Activated T-helper 1 cell treated with anti-CD3 and anti-CD28 coated beads, Interleukin-12 subunit alpha, Interleukin-12 subunit beta, Interleukin-2, Interleukin-4 antibody, amounts not matched to agents 30 ng/mL and 10 ng/mL and 1 ng/mL, durations not matched to agents 14 hours and 24 hours and 36 hours (primary cell): ENCODE measurements at places on chromosomes 11 and 22. TPM values are rescaled to one million over a fixed set of nuclear protein-coding genes. Genes with fewer than 3 reads are reported as not detected.

DNA sequence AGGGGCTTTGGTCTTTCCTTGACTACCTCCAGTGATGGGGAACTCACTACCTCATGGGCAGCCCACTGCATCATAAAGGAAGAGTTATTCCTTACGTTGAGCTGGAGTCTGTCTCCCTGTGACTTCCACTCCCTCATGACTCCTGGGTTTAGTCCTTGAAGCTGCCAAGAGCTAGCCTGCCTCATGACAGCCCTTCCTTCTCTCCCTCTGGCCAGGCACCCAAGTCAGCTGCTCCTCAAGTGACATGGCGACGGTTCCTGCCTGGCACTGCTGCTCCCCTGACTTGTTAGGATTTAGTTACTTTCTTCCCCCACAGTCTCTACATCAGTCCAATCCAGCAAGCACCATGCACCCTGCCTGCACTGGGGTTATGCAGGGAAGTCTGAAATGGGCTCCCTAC is 196.1 kb upstream of the TBCEL start:
- H3K4me1 ChIP-seq = no peaks in the 10 kb centered on the region
- H3K4me3 ChIP-seq = no peak overlapping the region
- no peak overlapping the region for H3K27ac ChIP-seq
- no peak for DNase-seq
- no peaks in the 10 kb centered on the region for H3K36me3 ChIP-seq

GRCh38 chr22:39135092-39135896 is 17.2 kb downstream of the CBX7 start:
- no peaks in the 10 kb centered on the region for H3K36me3 ChIP-seq
- no peak overlapping the region for H3K4me3 ChIP-seq
- H3K27me3 ChIP-seq = peaks cover 2% of the 10 kb centered on the region
- H3K27ac ChIP-seq = no peak overlapping the region

- peaks cover 14% of the 10 kb centered on the region for H3K27me3 ChIP-seq
- no peaks in the 10 kb centered on the region for H3K36me3 ChIP-seq
- H3K27ac ChIP-seq = no peak overlapping the region
- DNase-seq = peak; percentile 22
- no peak overlapping the region for H3K4me3 ChIP-seq
- no peaks in the 10 kb centered on the region for H3K4me1 ChIP-seq
Measured at GRCh38 chr11:13772223-13773046, 104.0 kb downstream of the FAR1 start.

DNA sequence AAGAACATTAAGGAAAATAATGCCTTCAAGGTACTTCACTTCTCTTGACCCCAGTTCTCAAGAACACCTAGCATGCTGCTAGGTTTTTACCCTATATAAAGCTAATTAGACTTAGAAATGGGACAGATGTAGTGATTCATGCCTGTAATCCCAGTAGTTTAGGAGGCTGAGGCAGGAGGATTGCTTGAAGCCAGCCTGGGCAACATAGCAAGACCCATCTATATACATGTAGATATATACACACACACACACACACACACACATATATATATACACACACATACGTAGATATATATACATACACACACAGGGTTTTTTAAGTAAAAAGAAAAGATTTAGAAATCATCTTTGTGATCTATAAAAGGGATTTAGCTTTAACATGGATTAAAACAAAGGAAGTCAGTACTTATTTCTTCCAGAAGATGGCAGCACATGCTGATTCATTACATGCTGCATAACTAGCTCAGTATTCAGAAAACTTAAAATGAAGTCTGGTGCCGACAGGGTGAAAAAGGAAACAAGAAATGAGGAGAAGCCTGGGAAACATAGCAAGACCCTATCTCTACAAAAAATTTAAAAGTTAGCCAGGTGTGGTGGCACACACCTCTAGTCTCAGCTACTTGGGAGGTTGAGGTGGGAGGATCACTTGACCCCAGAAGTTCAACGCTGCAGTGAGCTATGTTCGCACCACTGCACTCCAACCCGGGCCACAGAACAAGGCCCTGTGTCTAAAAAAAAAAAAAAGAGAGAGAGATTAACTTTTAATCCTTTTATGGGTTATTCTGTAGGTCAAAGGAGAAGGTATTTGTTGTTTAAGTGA is 28.5 kb upstream of the RBX1 start:
- DNase-seq = peak; percentile 8
- H3K4me3 ChIP-seq = peak overlapping the region; percentile 4
- H3K27me3 ChIP-seq = no peaks in the 10 kb centered on the region

DNA sequence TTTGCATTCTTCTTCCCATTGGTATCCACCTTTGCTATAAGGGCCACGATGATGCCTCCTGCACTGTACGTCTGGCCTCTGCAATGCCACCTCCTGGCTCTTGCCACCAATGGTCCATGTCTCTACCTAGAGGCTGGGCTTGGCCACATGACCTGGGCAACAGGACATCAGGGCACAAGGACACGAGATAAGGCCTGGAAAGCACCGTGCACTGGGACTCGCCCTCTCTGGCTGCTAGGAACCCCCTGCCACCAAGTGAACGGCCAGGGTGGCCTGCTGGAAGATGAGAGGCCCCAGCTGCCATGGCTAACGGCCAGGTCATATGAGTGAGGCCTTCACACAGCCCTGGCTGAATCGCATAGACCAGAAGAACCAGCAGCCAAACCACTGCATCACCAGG is 87.4 kb downstream of the TRMU start:
- no peaks in the 10 kb centered on the region for H3K36me3 ChIP-seq
- no peak overlapping the region for H3K4me3 ChIP-seq
- H3K27ac ChIP-seq = no peak overlapping the region
- H3K4me1 ChIP-seq = no peaks in the 10 kb centered on the region

- H3K27ac ChIP-seq = no peak overlapping the region
- H3K4me1 ChIP-seq = no peaks in the 10 kb centered on the region
- no peak for DNase-seq
- H3K27me3 ChIP-seq = peaks cover 19% of the 10 kb centered on the region
Measured at GRCh38 chr11:113540416-113541330, 65.5 kb upstream of the DRD2 start.

GRCh38 chr11:2107521-2107920 is 31.7 kb downstream of the IGF2 start:
- no peaks in the 10 kb centered on the region for H3K36me3 ChIP-seq
- no peak for DNase-seq
- H3K27me3 ChIP-seq = peaks cover 3% of the 10 kb centered on the region
- no peak overlapping the region for H3K4me3 ChIP-seq
- H3K27ac ChIP-seq = no peak overlapping the region

GRCh38 chr22:24730864-24731263 is 43.7 kb downstream of the PIWIL3 start:
- H3K4me1 ChIP-seq = no peaks in the 10 kb centered on the region
- H3K27me3 ChIP-seq = peaks cover 10% of the 10 kb centered on the region
- H3K27ac ChIP-seq = no peak overlapping the region
- H3K4me3 ChIP-seq = no peak overlapping the region

GRCh38 chr11:11211186-11211585 is 141.9 kb downstream of the CSNK2A3 start:
- H3K4me1 ChIP-seq = no peaks in the 10 kb centered on the region
- H3K4me3 ChIP-seq = no peak overlapping the region
- H3K27me3 ChIP-seq = peaks cover 11% of the 10 kb centered on the region
- no peak for DNase-seq

DNA sequence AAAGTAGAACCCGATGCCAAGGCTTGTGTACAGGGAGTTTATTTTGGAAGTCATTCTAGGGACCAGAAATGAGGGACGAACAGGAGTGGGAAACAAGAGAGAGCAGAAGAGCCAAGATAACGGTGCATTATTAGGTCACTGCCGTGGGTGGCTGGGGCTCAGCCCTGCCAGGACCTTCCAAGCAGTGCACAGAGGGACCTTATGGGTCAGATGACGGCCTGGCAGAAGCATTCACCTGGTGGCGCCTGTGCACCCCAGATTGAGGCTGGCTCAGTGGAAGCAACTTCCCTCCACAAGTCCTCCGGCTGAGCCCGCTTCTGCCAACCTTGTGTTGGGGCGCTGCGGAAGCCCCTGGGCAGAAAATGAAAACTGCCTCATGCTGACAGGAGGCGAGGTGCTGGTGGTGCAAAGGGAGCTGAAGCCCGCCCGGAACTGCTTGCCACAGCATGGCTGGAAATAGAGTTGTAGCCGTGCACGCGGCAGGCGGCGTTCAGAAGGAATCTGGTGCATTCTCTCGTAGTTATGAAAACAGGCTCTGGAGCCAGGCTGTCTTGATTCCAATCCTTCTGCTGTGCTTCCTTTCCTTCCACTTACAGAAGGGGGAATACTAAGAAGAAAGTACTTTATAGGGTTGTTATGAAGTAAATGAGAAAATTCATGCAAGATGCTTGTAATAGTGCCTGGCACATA is 22.2 kb upstream of the TP53I11 start:
- H3K4me3 ChIP-seq = no peak overlapping the region
- peaks cover 4% of the 10 kb centered on the region for H3K4me1 ChIP-seq
- H3K27ac ChIP-seq = peak overlapping the region; percentile 53
- no peaks in the 10 kb centered on the region for H3K36me3 ChIP-seq

DNA sequence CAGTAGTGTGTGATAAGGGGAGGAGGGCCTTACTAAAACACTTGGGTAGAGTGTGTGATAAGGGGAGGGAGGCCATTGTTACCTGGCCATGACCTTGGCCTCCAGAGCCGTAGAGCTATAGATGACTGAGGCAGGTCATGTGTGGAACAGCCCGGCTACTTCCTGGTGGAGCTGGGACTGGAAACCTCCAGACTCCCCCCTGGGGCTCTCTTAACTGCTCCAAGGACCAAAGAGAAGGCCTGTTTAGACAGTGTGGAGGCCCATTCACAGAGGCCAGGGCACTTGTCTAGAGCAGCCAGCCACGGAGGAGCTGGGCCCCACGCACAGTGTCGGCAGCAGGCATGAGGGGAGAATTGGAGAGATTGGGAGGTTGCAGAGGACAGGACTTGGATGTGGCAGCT is 12.5 kb upstream of the MICALL1 start:
- no peaks in the 10 kb centered on the region for H3K27me3 ChIP-seq
- no peak for DNase-seq
- H3K36me3 ChIP-seq = peaks cover 11% of the 10 kb centered on the region

GRCh38 chr11:2781408-2782274 is 81.8 kb upstream of the KCNQ1OT1 start:
- H3K27me3 ChIP-seq = peaks cover 9% of the 10 kb centered on the region
- H3K27ac ChIP-seq = no peak overlapping the region
- no peak overlapping the region for H3K4me3 ChIP-seq
- no peak for DNase-seq

DNA sequence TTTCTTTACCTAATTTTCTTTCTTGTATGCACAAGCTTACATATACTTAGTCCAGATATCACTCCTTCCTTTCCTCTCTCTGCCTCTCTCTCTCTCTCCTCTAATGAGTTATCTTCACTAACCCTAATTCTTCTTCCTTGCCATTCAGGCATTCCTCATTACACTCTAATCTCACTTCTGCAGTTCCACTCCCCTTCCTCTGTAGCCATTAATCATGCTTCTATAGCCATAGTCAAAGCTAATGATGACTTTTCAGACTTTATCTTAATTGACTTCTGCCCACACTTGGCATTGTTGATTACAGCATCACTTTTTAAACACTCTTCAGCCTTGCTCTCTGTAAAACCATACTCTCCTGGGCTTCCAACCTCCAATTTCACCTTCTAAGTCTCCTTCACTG is 35.3 kb upstream of the SC5D start:
- no peak overlapping the region for H3K4me3 ChIP-seq
- DNase-seq = no peak
- no peak overlapping the region for H3K27ac ChIP-seq
- H3K36me3 ChIP-seq = no peaks in the 10 kb centered on the region
- H3K4me1 ChIP-seq = no peaks in the 10 kb centered on the region

GRCh38 chr11:2135648-2136201 is 3.5 kb downstream of the IGF2 start:
- no peak overlapping the region for H3K4me3 ChIP-seq
- no peaks in the 10 kb centered on the region for H3K36me3 ChIP-seq
- peaks cover 40% of the 10 kb centered on the region for H3K27me3 ChIP-seq
- no peak for DNase-seq
- H3K4me1 ChIP-seq = no peaks in the 10 kb centered on the region
- H3K27ac ChIP-seq = no peak overlapping the region

DNA sequence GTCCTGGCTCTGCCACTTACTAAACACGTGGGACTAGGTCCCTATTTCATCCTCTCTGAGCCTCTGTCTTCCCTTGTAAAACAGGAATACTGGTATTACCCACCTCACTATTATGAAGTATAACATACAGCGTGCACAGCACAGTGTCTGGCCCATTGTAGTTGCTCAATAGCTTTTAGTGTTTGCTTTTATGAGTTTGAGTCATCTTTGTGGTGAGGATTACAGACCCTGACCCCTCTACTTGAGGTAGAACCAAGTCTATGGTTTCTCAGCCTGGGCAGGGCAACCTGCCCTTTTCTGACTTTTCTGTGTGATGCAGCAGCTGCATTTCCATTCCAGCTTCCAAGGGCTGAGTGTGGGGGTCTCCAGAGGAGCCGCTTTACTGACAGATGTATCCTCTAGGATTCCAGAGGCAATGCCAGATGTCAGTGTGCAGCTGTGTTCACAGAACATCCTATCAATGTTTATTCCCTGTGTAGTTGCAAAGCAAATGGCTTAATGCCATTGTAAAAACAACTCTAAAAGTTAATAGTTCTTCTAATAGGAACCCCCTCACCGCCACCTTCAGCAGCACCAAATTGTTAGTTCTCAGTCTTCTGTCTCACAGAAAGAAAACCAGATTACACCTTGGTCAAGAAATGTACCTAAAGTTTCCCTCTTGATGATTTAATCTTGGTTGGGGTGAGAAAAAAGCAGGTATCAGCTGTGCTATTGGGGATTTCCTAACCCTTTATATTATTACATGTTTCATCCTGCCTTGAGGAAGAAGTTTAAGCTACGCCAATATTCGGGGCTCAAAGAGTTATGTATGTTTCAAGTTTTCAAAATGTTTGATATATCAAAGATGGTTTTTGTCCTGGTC is 16.8 kb downstream of the PRR5L start:
- peaks cover 10% of the 10 kb centered on the region for H3K4me1 ChIP-seq
- no peak overlapping the region for H3K27ac ChIP-seq
- peaks cover 42% of the 10 kb centered on the region for H3K27me3 ChIP-seq
- H3K4me3 ChIP-seq = no peak overlapping the region
- H3K36me3 ChIP-seq = no peaks in the 10 kb centered on the region

- H3K27ac ChIP-seq = no peak overlapping the region
- H3K4me1 ChIP-seq = no peaks in the 10 kb centered on the region
- H3K36me3 ChIP-seq = no peaks in the 10 kb centered on the region
- peaks cover 7% of the 10 kb centered on the region for H3K27me3 ChIP-seq
- DNase-seq = no peak
Measured at GRCh38 chr11:93248602-93249001, 50.8 kb upstream of the SLC36A4 start.

- H3K4me1 ChIP-seq = peaks cover 88% of the 10 kb centered on the region
- peaks cover 12% of the 10 kb centered on the region for H3K36me3 ChIP-seq
- peak overlapping the region; percentile 71 for H3K4me3 ChIP-seq
- H3K27me3 ChIP-seq = peaks cover 12% of the 10 kb centered on the region
- no peak for DNase-seq
- H3K27ac ChIP-seq = peak overlapping the region; percentile 99
Measured at GRCh38 chr11:62552485-62553079, 6.0 kb upstream of the AHNAK start.

Gene TBCEL
- total RNA-seq = 11.1 and 12.5 TPM in 2 replicates

Gene OR51B4
- not detected in 2 replicates for total RNA-seq

Gene CTR9
- total RNA-seq = 46.2 and 51.1 TPM in 2 replicates

Gene ST3GAL4
- total RNA-seq = 13.2 and 14.1 TPM in 2 replicates

Gene FXYD6
- not detected in 2 replicates for total RNA-seq

Gene SLC22A9
- total RNA-seq = not detected in 2 replicates

Gene BRSK2
- 0.36 and 0.47 TPM in 2 replicates for total RNA-seq

Gene IGLL1
- not detected in 2 replicates for total RNA-seq
